Smooth muscle cell of the umbilical artery (primary cell): ENCODE measurements at places on chromosomes 5 and 9. TPM values are rescaled to one million over a fixed set of nuclear protein-coding genes. Genes with fewer than 3 reads are reported as not detected.

Gene PCDHGB5
- total RNA-seq = 30.9 and 34.3 TPM in 2 replicates

Gene FOXI1
- not detected in 2 replicates for total RNA-seq

Gene FBN2
- 87.6 and 217 TPM in 2 replicates for total RNA-seq

Gene WDR38
- not detected in 2 replicates for total RNA-seq

Gene PTGDS
- 8.3 and 21.4 TPM in 2 replicates for total RNA-seq

Gene AFAP1L1
- 1.5 and 3.4 TPM in 2 replicates for total RNA-seq

Gene CMBL
- total RNA-seq = 18.7 and 21.1 TPM in 2 replicates

Gene PAEP
- not detected in 2 replicates for total RNA-seq

Gene FREM1
- total RNA-seq = 0.09 and 0.59 TPM in 2 replicates

Gene SPINK13
- not detected in 2 replicates for total RNA-seq

Gene TGFBI
- 4,385 and 6,496 TPM in 2 replicates for total RNA-seq

Gene ADAMTSL1
- 151 and 531 TPM in 2 replicates for total RNA-seq

Gene ARL14EPL
- not detected in 2 replicates for total RNA-seq

Gene AMBP
- not detected in 2 replicates for total RNA-seq
